ENCODE measurements at places on chromosomes 16 and 17.

- DNase-seq, result no peak
Measured at GRCh38 chr16:4338125-4338582, 13.0 kb downstream of the PAM16 start.

DNA sequence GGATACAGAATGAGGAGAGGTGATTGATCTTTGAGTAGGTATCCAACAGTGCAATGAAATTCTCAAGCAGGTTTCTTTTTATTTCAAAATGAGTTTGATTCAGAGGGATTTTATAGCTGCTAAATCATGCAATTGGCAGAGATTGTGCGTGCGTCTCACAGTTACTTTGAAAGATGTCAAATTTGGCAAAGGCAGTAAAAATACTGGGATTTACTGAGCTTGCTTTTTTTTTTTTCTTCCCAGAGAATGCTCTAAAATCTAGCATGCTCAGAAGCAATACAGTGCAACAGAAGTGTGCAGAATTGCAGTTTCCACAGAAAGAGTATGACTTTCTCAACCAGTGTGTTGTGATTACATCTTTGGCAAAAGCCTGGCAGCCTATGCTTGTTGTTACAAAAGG, 410.7 kb upstream of the GOT2 start:
- DNase-seq, result no peak

DNA sequence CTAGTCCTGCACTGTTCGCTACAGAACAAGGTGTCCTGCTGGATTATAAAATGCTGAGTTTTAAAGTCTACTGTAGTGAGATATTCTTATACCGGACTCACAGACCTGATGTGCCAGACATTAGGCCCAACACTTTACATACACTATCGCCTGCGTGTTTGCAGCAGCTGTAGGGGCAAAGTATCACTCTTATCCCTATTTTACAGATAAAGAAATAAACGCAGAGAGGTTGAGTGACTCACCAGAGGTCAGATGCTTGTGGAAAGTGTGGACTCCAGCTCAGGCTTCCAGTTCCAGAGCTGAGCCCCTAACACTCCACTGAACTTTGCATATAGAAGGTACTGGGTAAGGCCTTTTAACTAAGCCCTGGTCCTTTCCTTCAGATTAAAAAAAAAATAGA, 47.4 kb downstream of the PLXDC1 start:
- no peak for DNase-seq

DNA sequence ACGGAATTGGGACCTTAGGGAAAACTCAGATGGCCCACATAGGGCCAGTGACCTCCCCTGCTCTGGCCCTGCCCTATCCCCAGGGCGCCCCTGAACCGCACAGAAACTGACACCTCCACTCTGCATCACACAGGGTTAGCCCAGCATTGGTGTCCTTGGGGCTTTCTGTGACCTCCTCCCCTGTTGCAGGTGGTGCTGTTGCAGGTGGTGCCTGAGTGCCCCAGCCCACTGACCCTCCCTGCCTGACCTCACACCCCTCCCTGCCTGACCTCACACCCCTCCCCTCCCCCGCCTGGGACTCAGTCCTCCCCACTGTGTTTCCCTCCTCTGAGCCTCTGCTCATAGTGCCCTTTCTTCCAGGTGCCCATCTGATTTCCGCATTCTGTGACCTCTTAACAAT, 21.4 kb downstream of the TNFRSF13B start:
- no peak for DNase-seq

GRCh38 chr16:22018559-22018958, 10.6 kb downstream of the MOSMO start:
- no peak for DNase-seq

DNA sequence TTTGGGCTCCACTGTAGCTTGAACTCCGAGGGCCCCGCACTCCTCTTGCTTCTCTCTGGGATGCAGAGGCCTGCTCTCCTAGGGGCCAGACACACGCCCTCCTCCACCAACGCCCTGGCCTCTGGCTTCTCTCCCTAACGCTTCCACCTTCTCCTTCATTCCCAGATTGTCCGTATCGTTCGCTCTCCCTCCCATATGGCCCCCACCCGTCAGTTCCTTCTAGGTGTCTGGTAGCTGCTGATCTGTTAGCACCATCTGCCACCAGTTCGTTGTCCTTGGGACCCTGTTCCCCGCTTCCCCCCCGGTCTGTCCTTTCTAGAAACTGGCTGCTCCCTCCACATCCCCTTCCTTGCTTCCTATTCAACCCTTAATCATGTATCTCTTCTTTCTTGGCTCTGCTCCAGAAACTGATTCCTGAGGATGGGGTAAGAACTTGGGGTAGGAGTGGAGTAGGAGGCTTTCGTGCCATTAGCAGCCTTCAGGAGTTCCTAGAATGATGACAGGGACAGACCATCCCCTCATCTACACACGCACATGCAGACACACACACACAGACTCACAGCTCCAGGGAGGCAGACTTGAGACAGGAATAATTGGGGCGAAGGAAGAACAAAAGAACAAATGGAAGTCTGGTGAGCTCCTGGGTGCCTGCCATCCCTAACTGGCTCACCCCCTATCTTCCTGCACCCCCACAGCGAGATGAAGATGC, 4.3 kb downstream of the ATP1B2 start:
- DNase-seq, result no peak

GRCh38 chr16:30053376-30054015, 12.1 kb upstream of the ALDOA start:
- no peak for DNase-seq

GRCh38 chr16:15644267-15644961, 1.5 kb upstream of the MARF1 start:
- DNase-seq, result no peak

GRCh38 chr16:56068314-56068713, 123.0 kb upstream of the GNAO1 start:
- DNase-seq, result no peak

GRCh38 chr16:51500306-51500705, 349.2 kb upstream of the SALL1 start:
- no peak for DNase-seq

GRCh38 chr17:13995856-13996271, 73.4 kb upstream of the COX10 start:
- DNase-seq, result no peak

- DNase-seq, result no peak
Measured at GRCh38 chr17:20089756-20090547, 80.8 kb downstream of the SPECC1 start.

- no peak for DNase-seq
Measured at GRCh38 chr17:8237175-8237574, 10.7 kb downstream of the CTC1 start.

DNA sequence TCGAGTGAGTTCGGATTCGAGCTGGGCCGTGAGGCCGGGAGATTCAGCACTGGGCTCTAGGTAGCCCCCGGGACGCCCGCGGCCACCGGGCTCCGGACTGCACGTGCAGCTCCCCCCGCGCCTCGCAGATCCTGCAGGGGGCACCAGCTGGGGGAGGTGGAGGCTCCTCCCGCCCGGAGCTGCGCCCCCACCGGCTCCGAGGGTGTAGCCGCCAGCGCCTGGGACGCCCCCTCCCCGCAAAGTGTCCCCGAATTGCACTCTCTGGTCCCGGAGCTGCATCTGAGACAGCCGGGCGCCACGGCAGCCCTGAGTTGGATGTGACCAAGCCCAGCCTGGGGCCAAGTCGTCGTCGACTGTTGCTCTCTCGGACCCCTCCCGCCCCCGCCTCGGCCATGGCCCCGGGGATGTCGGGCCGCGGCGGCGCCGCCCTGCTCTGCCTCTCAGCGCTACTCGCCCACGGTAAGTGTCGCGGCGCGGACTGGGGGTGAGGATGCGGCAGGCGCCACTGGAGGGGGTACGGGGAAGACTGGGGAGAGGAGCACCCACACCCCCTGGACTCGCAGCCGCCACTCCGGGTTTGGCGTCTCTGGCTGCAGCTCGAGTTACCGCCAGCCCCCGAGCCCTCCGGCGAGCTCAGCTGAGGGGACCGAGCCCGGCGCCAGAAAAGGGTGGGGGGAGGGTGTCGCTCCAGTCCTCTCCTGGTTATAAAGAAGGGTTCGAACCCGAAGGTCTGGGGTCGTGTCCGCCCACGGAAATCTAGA, 1.5 kb downstream of the TMEM132E start:
- no peak for DNase-seq

DNA sequence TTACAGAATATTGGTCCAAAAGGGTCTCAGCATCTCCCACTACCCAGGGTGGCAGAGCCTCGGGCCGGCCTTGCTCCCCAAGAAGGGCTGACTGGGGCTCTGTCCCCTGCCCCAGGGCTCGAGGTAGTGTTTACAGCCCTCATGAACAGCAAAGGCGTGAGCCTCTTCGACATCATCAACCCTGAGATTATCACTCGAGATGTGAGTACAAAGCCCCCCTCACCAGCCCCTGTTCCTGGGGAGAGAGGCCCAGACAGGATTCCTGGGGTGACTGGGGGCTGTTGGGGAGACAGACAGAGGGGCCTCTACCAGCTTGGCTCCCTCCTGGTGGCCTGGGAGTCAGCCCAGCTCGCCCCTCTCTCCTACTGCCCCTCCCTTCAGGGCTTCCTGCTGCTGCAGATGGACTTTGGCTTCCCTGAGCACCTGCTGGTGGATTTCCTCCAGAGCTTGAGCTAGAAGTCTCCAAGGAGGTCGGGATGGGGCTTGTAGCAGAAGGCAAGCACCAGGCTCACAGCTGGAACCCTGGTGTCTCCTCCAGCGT, 6.1 kb upstream of the NLRC5 start:
- no peak for DNase-seq

DNA sequence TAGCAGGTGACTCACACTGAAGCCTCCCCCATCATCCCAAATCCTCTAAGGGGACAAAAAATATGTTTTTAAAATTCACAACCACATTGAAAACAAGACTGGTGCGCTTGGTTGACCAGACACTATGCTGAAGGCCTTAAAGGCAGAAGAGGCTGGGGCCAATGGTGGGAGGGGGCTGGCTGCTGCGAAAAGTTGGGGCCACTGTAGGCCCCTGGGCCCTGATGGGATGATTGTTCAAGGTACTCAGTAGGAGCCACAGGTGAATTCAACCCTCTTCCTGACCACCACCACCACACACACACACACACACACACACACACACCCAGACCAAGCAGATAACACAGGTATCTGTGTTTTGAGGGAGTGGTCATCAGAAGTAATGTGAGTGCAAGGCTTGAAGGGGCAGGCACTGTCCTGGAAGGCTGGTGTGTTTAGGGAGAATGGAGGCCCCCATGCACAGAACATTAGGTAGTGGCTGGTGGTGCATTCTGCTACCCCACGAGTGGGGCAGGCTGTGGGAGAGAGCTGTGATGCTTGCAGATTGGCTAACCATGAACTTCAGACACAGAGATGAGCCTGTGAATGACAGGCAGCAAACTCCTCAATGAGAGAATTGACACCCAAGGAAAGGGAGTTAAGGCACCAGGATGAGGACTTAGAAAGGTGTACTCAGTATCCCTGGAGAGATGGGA, 55.0 kb downstream of the NT5M start:
- no peak for DNase-seq

DNA sequence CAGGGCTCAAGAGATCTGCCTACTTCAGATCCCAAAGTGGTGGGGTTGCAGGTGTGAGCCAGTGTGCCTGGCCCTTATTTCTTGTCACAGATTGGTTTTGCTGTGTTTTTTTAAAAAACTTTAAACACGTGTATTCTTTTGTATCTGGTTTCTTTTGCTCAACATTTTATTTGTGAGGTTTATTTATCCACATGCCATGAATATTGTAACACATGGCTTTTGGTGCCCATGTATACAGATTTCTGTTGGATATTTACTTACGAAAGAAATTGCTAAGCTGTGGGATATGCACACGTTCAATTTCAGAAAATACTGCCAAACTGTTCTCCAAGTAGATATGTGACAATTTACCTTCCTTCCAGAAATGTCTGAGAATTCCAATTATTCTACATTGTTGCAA, 18.7 kb upstream of the IL34 start:
- DNase-seq, result no peak

- DNase-seq, result no peak
Measured at GRCh38 chr17:1713878-1714426, 3.8 kb upstream of the TLCD2 start.

DNA sequence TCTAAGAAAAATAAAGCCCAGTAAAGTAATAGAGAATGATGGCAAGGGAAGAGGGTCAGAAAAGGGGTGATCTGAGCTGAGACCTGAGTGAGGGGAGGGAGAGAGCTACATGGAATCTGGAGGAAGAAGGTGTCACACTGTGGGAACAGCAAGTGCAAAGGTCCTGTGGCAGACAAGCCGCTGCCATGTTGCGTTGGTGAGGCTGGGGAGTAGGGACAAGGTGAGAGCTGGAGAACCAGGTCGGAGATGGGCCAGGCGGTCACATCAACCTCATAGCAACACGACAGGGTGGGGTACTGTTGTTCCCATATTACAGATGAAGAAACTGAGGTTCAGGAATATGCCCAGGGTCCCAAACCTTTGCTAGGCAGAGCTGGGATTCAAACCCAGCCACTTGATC, 16.6 kb upstream of the CALB2 start:
- DNase-seq, result no peak

DNA sequence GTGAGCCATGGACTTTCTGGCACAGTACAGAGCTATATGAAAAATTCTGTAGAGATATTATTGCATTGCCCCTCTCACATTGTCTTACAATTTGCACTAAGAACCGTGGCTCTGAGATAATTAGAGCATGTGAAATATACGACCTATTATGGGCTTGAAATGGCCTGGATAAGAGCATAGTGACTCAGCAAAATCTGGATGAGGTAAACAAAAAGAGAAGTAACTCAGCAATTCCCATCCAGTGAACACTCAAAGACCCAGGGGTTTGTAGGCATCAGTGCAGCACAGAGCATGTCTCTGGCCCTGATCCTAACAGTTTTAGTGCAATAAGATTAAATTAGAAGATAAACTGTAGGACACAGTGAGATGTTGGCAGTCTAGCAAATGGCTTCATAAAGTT, 317.2 kb upstream of the MYOCD start:
- no peak for DNase-seq

DNA sequence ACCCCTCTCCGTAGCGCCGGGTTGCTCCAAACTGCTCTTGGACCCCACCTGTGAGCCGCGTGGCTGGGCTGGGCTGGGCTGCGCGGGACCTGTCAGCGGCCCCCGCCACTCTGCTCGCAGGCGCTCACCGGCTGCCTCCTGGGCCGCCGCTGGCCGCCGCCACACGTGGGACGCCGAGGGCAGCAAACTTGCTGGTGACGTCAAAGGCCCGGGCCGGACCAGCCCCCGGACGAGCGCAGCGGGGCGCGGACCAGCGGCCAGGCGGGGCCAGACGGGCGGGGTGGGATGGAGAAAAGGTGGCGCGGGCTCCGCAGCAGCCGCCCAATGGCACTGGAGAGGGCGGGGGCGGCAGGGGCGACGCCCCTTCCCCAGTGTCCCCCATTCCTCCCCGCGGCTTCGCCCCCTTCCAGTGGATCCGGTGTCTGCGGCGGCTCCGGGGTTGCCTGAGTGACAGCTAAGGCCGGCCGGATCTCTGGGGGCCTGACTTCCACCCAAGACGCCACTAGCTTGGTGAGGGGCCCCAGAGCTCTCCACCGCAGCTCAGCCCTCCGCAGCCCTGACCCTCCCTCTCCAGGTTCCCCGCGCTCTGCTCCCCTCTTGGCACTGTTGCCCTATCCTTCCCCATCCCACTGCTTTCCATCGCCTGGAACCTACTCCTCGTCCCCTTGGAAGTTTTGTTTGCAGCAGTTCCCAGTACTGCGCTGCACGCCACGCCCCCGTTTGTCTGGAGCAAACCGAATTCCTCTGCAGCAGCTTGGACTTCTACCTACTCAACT, at the start of gene HS3ST3A1:
Gene HS3ST3A1, minus strand, starts transcription at position 154 of the 776 bp plus-strand sequence. CDS start 800 bp downstream, outside the sequence.
- no peak for DNase-seq

All from CD4-positive, alpha-beta T cell (primary cell).